ENCODE measurements at places on chromosomes 7 and 10.

DNA sequence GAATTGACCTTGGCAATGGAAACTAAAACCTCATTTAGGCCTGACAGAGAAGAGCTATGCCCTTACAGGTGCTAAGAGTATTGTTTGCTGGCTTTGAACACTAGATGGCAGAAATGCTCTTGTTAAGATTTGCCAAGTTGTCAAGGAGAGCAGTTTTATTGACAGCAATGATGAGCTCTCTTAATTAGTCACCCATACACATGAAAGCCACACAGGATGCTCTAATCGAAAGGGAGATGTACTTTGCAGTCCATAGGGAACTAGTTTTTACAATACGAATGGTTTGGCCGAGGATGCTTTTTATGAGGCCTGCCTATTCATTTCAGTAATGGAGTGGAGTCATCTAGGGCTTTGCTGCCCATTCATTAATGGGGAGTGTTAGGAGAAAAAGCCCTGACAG lies 45.4 kb upstream of the MBL2 start:
- no peak for DNase-seq

DNA sequence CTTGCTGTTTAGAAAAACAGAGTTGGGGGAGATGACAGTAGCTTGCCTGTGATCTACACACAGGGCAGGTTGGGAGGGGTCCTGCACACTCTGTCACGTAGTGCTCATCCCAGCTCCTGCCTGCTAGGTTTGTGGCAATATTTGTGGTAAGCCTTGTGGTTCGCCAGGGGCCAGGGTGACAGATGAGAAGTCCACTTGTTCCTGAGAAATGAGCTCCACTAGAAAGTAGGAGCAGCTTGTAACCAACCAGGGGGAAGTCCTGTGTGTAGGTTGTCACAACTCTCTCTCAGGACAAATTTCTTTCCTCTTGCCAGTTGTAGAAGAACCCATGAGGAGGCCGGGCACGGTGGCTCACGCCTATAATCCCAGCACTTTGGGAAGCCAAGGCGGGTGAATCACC lies 147.0 kb downstream of the TCF7L2 start:
- no peak for DNase-seq

- DNase-seq: no peak
Observed at GRCh38 chr7:137757146-137757925, 89.4 kb downstream of the DGKI start.

GRCh38 chr10:130400890-130401289 lies 264.7 kb downstream of the GLRX3 start:
- no peak for DNase-seq

- DNase-seq: no peak
Observed at GRCh38 chr10:28722065-28722803, 44.9 kb downstream of the BAMBI start.

DNA sequence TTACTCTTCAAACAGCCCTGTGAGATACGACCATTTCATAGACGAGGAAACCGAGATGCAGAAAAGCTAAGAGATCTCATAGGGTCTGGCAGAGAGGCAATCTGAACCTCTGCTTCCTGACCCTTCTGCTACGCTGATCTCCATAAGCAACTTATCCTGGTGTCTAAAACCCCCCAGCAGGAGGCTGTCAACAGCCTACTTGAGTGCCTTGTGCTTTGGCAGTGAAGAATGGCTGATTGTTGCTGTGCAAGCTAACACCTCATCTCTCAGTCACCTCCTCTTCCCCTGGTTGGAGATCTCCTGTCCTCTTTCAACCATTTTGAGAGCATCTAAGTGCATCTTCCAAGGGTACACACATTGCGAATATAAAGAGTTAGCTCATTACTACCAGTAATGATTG lies 86.2 kb downstream of the AOAH start:
- DNase-seq: no peak

- DNase-seq: no peak
Observed at GRCh38 chr10:78623578-78624215, 445.1 kb upstream of the ZMIZ1 start.

DNA sequence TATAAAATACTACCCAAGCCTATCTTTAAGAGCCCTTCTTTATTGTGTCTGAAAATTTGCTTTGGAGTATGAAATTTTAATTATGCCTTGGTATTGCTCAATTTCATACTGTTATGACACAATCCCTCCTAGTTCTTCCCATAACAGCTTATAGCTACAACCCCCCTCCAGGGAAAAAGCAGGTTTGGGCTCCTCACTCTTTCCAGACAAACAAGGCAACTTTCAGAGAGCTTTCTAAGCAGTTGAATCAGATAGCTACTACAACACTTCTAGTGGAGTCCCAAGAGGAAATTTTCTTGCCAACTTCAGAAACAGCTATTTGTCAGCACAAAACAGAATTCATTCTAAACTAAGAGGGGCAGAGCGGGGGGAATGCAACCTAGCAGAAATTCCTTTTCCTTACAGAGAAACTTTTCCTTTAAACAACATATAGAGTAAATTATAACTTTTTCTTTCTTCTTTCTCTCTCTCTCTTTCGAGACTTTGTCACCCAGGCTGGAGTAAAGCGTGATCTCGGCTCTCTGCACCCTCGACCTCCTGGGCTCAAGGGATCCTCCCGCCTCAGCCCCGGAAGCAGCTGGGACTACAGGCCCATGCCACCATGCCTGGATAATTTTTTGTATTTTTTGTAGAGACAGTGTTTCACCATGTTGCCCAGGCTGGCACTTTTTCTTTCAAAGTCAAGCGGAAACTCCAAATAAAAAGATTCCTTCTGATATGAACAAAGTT lies 26.0 kb upstream of the JMJD1C start:
- no peak for DNase-seq

- DNase-seq: no peak
Observed at GRCh38 chr10:16792675-16793074, 24.5 kb downstream of the RSU1 start.

GRCh38 chr10:17335065-17335464 lies 107.0 kb downstream of the VIM start:
- DNase-seq: no peak

GRCh38 chr10:113221756-113222168 lies 271.7 kb downstream of the TCF7L2 start:
- no peak for DNase-seq

DNA sequence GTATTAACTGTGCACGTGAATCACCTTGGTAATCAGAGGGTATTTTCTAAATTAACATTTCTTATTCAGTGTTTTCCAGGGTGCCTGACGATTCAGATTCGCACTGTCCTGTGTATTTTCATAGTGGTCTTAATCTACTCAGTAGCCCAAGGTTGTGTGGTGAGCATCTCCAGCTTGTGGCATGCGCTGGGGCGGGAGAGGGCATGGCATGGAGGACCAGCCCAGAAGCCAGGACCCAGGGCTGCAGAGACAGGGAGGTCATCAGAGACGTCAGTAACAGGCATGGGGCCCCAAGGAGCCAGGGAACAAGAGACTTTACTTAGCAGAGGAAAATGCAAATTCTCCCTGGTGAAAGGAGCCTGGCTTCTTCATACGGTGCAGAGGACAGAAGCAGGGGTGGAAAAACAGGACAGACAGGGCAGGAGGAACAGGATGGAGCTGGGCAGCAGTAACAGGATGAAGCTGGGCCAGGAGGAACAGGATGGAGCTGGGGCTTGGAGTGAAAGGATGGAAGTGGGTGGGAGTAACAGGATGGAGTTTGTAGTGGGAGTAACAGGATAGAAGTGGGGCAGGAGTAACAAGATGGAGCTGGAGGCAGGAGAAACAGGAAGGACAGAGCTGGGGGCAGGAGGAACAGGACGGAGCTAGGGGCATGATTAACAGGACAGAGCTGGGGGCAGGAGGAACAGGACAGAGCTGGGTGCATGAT lies 110.9 kb downstream of the ADCY1 start:
- no peak for DNase-seq

- DNase-seq: no peak
Observed at GRCh38 chr7:29924006-29924405, 65.6 kb downstream of the SCRN1 start.

- DNase-seq: peak; percentile 46
Observed at GRCh38 chr10:49398000-49398861, 2.3 kb upstream of the DRGX start.

DNA sequence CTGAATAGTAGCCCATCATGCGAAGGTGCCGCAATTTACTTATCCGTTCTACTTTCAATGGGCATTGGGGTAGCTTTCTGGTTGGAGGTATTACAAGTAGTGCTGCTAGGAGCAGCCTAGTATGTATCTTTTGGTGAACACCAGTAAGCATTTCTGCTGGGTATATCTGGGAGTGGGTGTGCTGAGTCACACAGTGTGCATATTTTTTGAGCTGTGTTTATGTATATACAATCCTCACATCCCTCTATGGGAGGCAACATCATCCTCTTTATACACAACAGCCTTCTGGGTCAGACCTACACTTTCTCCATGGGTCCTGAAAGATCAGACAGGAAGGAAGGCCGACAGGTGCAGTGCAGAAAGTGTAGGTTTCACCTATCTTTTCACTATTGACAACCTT lies 36.3 kb downstream of the PYROXD2 start:
- no peak for DNase-seq

DNA sequence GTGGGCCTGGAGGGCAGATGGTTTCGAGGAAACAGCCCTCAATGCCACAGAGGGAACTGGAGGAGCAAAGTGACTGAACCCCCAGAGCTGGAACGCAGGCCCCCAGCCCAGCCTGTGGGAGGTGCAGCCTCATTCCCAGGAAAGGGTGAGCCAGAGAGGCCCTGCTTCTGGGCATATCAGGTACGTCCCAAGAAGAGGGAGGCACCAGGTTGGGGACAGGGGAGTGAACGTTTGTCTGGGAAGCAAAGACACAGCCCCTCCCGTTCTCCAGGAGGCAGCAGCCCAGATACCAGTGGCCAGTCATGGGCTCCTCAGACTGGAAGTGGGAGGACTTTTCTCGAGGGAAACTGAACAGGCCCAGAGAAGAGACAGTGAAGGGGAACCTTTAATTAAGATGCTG lies 74.3 kb upstream of the RET start:
- DNase-seq: no peak

DNA sequence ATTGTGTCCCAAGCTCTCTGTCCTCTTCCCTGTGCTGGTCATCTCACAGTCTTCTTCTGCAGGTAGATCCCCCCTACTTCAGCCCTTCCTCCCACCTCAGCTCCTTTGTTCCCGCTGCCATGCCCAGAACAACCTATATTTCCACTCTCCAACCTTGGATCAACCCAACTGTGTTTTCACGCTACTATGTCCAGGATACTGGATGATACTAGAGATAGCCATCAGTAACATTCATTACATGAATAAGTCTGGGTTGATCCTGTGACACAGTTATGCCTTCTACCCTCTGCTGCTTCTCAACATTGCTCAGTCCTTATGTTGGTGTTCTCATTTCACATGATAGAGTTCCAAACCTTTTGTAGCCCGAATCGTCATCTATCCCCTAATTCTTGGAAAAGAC lies 286.4 kb downstream of the ZEB1 start:
- no peak for DNase-seq

DNA sequence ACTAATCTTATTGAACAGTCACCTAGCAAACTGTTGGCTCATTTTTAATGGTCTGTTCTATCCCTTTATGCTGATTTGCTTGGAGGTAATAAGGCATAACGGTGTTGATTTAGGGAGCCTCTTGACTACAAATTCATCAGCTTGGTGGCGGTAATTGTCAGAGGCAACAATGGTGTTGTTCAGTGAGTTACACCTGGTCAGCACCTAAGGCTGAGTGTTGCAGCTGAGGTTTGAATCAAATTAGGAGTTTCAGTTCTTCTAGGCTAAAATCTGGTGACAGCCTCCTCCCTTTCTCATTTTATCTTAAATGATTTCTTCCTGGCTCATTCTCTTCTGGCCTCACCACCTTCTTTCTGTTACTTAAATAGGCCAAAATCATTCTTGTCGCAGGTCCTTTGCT lies 42.3 kb upstream of the SP8 start:
- DNase-seq: no peak

DNA sequence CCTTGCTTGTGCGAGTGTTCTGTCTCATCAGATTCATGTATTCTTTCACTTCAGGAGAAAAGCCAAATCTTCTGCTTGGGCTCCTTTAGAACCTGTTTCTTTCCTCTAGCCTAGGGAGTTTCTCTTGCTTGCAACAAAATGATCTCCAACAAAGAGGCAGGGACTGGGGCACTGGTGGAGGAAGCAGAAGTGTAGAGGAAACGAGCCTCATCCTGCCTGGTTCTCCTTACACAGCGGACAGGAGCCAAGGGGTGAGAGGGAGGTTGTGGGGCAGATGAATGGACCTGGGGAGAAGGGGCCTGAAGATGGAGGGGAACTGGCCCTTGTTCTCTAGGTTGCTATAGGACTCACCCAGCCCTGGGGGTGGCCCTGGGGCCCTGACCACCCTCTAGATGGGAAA lies 141.1 kb downstream of the PKD1L1 start:
- DNase-seq: no peak

DNA sequence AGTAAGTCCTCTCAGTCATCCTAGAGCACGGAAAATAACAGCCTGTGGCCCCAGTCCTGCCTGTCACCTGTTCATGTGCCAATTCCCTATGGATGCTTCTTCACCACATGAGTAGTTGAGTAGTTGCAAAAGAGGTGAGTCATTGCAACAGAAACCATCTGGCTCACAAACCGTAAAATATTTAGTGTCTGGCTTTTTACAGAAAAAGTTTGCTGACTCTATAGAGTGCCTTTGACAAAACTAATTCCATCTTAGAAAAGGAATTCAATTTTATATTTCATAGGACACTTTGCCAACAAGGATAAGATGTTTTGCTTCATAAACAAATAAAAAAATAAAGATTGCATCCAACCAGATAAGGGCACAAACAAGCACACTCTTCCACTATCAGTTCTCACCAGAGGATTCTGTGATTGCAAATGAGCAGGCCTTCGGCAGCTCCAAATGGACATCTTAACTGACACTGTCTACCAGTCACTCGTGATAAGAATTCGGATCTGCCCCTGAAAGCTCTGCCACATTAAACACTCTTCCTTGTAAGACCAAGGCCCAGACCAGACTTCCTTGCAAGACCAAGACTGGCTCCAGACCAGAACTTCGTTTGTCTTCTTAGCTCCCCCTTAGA lies 242.7 kb upstream of the SEMA3C start:
- no peak for DNase-seq

DNA sequence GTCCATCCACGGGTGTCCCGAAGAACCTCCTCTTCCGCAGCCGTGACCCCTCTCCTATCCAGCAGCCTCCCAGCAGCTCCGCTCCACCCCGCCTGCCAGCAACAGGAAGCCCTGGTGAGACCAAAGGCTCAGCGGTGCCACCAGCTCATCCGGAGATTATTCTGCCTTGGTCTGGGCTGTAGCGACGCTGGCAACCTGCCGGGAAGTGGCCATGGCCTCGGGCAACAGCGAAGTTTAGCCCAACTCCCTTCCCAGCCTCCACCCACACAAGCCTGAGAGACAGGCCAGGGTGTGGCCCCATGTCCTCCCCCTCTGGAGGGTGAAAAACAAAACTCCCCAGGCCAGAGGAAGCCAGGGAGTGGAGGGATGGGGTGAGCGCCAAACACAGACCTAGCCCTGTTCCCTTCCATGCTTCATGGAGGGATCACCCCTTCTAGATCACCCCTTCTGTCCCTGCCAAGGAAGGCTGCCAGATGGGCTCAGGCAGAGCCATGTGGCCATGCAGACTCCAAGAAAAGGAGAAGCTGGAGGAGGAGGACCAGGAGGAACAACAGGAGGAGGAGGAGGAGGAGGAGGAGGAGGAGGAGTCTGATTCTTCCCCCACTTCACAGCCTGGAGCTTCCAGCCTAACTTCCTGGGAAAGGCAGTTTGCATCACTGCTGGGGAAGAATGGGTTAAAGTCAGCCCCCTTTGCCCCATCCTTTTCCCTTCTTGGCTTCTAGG lies 918 bp downstream of the CALHM2 start:
- DNase-seq: peak; percentile 66

All from CD4-positive, alpha-beta memory T cell (primary cell).